ENCODE measurements at places on chromosomes 16 and 17. TPM values are rescaled to one million over a fixed set of nuclear protein-coding genes. Genes with fewer than 3 reads are reported as not detected.

GRCh38 chr16:84068041-84068440, 25.4 kb upstream of the SLC38A8 start:
- H3K4me1 ChIP-seq = no peaks in the 10 kb centered on the region
- H3K36me3 ChIP-seq = peaks cover 61% of the 10 kb centered on the region
- DNase-seq = no peak
- H3K27me3 ChIP-seq = no peaks in the 10 kb centered on the region

GRCh38 chr17:59837308-59838051, 55.3 kb downstream of the TUBD1 start:
- peak; percentile 60 for DNase-seq
- H3K27me3 ChIP-seq = no peaks in the 10 kb centered on the region
- H3K36me3 ChIP-seq = no peaks in the 10 kb centered on the region
- H3K27ac ChIP-seq = peak overlapping the region; percentile 95
- peak overlapping the region; percentile 85 for H3K4me3 ChIP-seq
- peaks cover 9% of the 10 kb centered on the region for H3K4me1 ChIP-seq

DNA sequence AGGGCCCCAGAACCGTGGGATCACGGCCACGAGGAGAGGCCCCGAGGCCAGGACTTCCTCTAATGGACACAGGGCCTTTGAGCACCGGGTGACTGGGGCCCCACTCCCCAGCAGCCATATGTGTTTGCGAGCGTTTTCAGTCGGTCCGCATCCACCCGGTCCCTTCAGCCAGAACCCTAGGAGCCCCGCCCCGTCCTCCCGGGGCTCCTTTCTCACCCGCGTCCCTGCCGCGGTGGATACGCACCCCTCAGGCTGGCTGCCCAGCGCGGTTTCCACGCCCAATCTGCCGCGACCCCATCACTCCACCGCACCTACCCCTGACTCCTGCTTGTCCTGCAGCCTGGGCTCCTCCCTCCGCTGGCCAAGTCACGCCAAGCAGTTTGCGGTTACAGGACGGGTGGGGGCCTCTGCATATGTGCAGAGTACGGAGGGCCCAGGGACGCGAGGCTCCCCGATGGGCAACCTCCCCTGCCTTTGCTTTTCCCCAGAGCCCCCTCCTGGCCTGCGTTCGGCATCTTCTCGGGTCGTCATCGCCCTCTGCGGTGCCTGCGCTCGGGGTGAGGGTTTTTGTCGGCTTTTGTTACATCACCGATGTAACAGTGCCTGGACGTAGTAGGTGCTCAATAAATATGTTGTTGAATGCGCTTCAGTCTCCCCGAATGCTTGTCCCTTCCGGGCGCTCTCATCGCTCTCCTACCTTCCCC, 1.0 kb upstream of the TTYH2 start:
- peaks cover 34% of the 10 kb centered on the region for H3K4me1 ChIP-seq
- no peaks in the 10 kb centered on the region for H3K27me3 ChIP-seq
- DNase-seq = no peak
- peak overlapping the region; percentile 68 for H3K4me3 ChIP-seq
- peak overlapping the region; percentile 39 for H3K27ac ChIP-seq

- H3K27ac ChIP-seq = peak overlapping the region; percentile 67
- H3K4me3 ChIP-seq = no peak overlapping the region
Observed at GRCh38 chr16:67277294-67277998, 1.9 kb upstream of the PLEKHG4 start.

DNA sequence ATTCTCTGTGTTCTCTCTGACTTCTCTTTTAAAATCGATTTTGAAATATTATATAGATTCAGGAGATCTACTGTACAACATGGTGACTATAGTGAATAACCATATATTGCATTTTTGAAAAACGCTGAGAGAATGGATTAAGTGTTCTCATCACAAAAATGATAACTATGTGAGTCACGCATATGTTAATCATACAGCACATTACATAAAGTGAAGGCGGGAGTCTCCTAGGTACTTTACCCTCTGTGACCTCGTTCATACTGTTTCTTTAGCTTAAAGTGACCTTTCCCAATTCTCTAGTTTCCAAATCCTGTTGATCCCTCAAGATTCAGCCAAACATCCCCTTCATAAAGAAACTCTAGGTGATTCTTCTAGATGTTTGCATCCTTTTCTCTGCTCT, 3.1 kb upstream of the KRTAP3-2 start:
- H3K27me3 ChIP-seq = no peaks in the 10 kb centered on the region
- no peak for DNase-seq
- no peak overlapping the region for H3K4me3 ChIP-seq
- no peaks in the 10 kb centered on the region for H3K4me1 ChIP-seq

DNA sequence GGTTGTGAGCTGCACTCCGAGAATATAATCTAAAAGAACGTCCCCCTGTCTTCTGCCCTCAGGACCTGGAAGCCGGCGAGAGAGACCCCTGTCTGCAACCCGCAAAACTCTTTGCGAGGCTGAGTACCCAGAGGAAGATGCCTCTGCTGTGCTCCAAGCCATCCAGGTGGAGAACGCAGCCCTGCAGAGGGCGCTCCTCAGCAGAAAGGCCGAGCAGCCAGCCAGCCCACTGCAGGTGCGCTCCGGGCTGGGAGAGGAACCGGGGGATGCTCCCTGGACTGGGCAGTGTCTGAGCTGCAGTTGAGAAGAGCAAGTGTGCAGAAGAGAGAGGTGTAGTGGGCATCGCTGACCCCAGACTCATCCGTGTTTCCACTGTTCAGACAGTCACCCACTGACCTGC, 148.3 kb downstream of the KATNIP start:
- H3K36me3 ChIP-seq = no peaks in the 10 kb centered on the region
- H3K27me3 ChIP-seq = no peaks in the 10 kb centered on the region
- no peak overlapping the region for H3K27ac ChIP-seq
- no peak for DNase-seq
- H3K4me3 ChIP-seq = no peak overlapping the region

- H3K36me3 ChIP-seq = no peaks in the 10 kb centered on the region
- no peaks in the 10 kb centered on the region for H3K27me3 ChIP-seq
- H3K27ac ChIP-seq = no peak overlapping the region
- H3K4me3 ChIP-seq = no peak overlapping the region
- peaks cover 22% of the 10 kb centered on the region for H3K4me1 ChIP-seq
Observed at GRCh38 chr17:19457830-19458271, 46.8 kb downstream of the RNF112 start.

- DNase-seq = no peak
- H3K27ac ChIP-seq = no peak overlapping the region
- H3K27me3 ChIP-seq = no peaks in the 10 kb centered on the region
- H3K36me3 ChIP-seq = no peaks in the 10 kb centered on the region
Observed at GRCh38 chr16:9072806-9073341, 18.6 kb upstream of the HAPSTR1 start.

DNA sequence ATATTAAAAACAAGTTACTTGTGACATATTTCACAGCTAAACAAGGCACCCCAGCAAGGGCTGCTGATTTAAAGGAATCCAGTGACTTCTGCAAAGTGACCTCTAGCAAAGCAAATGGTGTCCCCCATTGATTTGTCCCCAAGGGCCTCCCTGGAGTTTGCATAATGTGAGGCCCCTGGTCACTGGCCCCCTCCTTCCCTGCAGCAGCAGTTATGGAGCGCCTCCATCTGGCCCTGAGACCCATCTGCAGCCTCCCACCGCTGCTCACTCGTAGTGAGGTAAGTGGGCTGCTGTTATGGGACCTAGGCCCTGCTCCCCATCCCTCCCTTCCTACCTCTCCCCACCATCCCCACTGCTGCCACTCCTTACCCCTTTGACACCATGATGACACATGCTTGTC, 19.6 kb upstream of the EEF2K start:
- H3K27ac ChIP-seq = no peak overlapping the region
- H3K36me3 ChIP-seq = no peaks in the 10 kb centered on the region
- no peaks in the 10 kb centered on the region for H3K27me3 ChIP-seq
- H3K4me1 ChIP-seq = peaks cover 30% of the 10 kb centered on the region

- H3K4me3 ChIP-seq = no peak overlapping the region
- no peaks in the 10 kb centered on the region for H3K27me3 ChIP-seq
- no peaks in the 10 kb centered on the region for H3K36me3 ChIP-seq
- DNase-seq = no peak
- no peaks in the 10 kb centered on the region for H3K4me1 ChIP-seq
Observed at GRCh38 chr17:5892921-5893675, 177.1 kb upstream of the WSCD1 start.

- no peaks in the 10 kb centered on the region for H3K36me3 ChIP-seq
- no peaks in the 10 kb centered on the region for H3K4me1 ChIP-seq
- no peak overlapping the region for H3K4me3 ChIP-seq
- DNase-seq = no peak
- H3K27me3 ChIP-seq = no peaks in the 10 kb centered on the region
Observed at GRCh38 chr16:12474806-12475410, 328.8 kb downstream of the CPPED1 start.

DNA sequence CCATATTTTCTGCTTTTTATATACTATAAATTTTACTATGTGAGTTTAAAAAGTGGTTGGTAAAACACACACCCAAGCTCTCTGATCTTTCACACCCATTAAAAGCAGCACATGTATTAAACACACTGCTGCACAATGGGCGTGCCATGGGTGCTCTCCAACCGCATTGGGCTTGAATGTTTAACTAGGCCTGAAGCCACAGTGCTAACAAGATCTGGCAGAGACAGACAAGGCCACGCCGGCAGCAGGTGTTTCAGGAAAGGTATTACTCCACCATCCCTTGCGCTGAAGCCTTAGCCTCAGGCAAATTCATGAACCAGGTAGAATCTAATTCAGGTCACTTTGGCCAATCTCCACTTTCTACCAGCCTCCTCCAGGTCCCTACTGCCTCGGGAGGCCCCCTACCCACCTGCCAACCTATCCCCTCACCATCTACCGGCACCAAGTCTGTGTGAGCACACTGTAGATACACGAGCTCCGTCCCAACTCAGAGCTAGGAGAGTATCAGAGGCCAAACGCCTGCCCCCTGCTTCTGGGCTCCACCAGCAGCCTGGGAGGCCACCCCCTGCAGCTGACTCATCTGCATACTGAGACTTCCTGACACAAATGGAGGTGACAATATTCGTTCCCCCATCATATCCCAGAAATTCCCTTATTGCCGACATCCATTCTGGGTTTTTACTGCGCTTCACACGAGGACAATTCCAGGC, 95.0 kb downstream of the ADCY9 start:
- H3K27me3 ChIP-seq = no peaks in the 10 kb centered on the region
- no peaks in the 10 kb centered on the region for H3K36me3 ChIP-seq
- H3K4me3 ChIP-seq = no peak overlapping the region
- H3K27ac ChIP-seq = no peak overlapping the region
- no peak for DNase-seq

GRCh38 chr16:60107437-60107836, 1373.3 kb upstream of the GOT2 start:
- H3K4me3 ChIP-seq = no peak overlapping the region
- H3K4me1 ChIP-seq = no peaks in the 10 kb centered on the region
- no peak for DNase-seq
- no peaks in the 10 kb centered on the region for H3K36me3 ChIP-seq
- no peaks in the 10 kb centered on the region for H3K27me3 ChIP-seq

GRCh38 chr16:24204150-24204665, 51.9 kb upstream of the CACNG3 start:
- H3K4me3 ChIP-seq = no peak overlapping the region
- H3K27ac ChIP-seq = no peak overlapping the region
- no peaks in the 10 kb centered on the region for H3K27me3 ChIP-seq
- no peaks in the 10 kb centered on the region for H3K4me1 ChIP-seq
- H3K36me3 ChIP-seq = peaks cover 26% of the 10 kb centered on the region
- no peak for DNase-seq

GRCh38 chr16:12535535-12536411, 267.9 kb downstream of the CPPED1 start:
- no peaks in the 10 kb centered on the region for H3K27me3 ChIP-seq
- H3K27ac ChIP-seq = no peak overlapping the region
- no peak for DNase-seq
- H3K36me3 ChIP-seq = no peaks in the 10 kb centered on the region
- H3K4me3 ChIP-seq = no peak overlapping the region

GRCh38 chr17:60231234-60231633, 81.5 kb downstream of the CA4 start:
- H3K27me3 ChIP-seq = no peaks in the 10 kb centered on the region
- H3K4me1 ChIP-seq = no peaks in the 10 kb centered on the region
- no peaks in the 10 kb centered on the region for H3K36me3 ChIP-seq

DNA sequence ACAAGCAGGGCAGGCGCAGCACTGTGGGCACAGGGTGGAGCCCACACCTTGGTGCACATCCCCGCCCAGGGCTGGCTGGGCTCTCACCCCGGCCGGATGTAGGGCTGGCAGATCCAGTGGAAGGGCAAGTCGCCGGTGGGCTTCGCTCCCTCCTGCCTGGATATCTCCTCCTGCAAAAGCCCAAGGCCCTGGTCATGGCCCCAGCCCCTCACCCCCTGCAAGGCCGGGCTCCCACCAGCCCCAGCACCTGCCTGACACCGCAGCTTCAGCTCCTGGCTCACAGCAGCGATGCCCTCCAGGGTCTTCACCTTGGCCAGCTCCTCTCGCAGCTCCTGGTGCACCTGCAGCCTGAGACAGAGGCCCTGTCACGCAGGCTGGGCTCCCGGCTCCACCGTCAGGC, 5.0 kb downstream of the DUS1L start:
- no peak for DNase-seq
- no peak overlapping the region for H3K4me3 ChIP-seq
- peaks cover 16% of the 10 kb centered on the region for H3K4me1 ChIP-seq
- no peaks in the 10 kb centered on the region for H3K27me3 ChIP-seq
- H3K27ac ChIP-seq = no peak overlapping the region
- no peaks in the 10 kb centered on the region for H3K36me3 ChIP-seq

DNA sequence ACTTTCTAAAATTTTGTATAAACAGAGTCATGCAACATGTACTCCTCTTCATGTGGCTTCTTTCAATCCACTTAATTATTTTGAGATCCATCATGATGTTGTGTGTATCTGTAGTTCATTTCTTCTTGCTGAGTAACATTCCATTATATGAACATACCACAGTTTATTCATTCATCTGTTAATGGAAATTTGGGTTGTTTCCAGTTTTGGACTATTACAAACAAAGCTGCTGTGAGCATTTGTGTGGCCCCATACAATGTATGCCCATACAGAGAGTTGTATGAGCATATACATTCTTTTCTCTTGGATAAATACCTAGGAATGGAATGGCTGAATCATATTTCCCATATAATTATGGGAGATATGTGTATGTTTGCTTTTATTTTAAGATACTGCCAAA, 85.6 kb downstream of the CLEC16A start:
- DNase-seq = no peak
- no peaks in the 10 kb centered on the region for H3K4me1 ChIP-seq
- H3K27me3 ChIP-seq = no peaks in the 10 kb centered on the region
- no peak overlapping the region for H3K4me3 ChIP-seq
- H3K27ac ChIP-seq = no peak overlapping the region
- H3K36me3 ChIP-seq = peaks cover 31% of the 10 kb centered on the region

GRCh38 chr17:5220074-5220473, 14.6 kb downstream of the SCIMP start:
- no peak for DNase-seq
- H3K27me3 ChIP-seq = no peaks in the 10 kb centered on the region
- H3K4me1 ChIP-seq = peaks cover 15% of the 10 kb centered on the region
- H3K27ac ChIP-seq = no peak overlapping the region
- H3K36me3 ChIP-seq = no peaks in the 10 kb centered on the region
- no peak overlapping the region for H3K4me3 ChIP-seq

- peaks cover 41% of the 10 kb centered on the region for H3K4me1 ChIP-seq
- H3K36me3 ChIP-seq = peaks cover 19% of the 10 kb centered on the region
- H3K27me3 ChIP-seq = no peaks in the 10 kb centered on the region
- H3K4me3 ChIP-seq = peak overlapping the region; percentile 83
- H3K27ac ChIP-seq = peak overlapping the region; percentile 87
Observed at GRCh38 chr16:46972429-46973206, 856 bp downstream of the DNAJA2 start.

ARHGAP44 gene
- not detected for total RNA-seq

DNAI2 gene
- total RNA-seq = 0.37 TPM

PPM1E gene
- total RNA-seq = not detected

LUC7L3 gene
- 113 TPM for total RNA-seq

DUS2 gene
- total RNA-seq = 31.3 TPM

CTRB1 gene
- total RNA-seq = not detected

SCGB1C2 gene
- total RNA-seq = not detected

DPEP1 gene
- not detected for total RNA-seq

ABCC11 gene
- total RNA-seq = 0.22 TPM

All from CD8-positive, alpha-beta memory T cell (primary cell).